Diencephalon (tissue), 1 donor: ENCODE measurements at places on chromosomes 11 and 22. TPM values are rescaled to one million over a fixed set of nuclear protein-coding genes. Genes with fewer than 3 reads are reported as not detected.

Gene TYR
- not detected for total RNA-seq

Gene SLC17A6
- total RNA-seq, result 134 TPM

Gene CTSF
- 46.8 TPM for total RNA-seq

Gene KCNQ1
- total RNA-seq, result 0.92 TPM

Gene GAL
- total RNA-seq, result 1.8 TPM

Gene YPEL4
- 2.5 TPM for total RNA-seq

Gene KCNC1
- total RNA-seq, result 12.7 TPM

Gene KRTAP5-7
- not detected for total RNA-seq

Gene ZNF280B
- total RNA-seq, result 5.8 TPM

Gene MRGPRF
- total RNA-seq, result 0.92 TPM

Gene PLET1
- not detected for total RNA-seq

Gene NCR3LG1
- 17.1 TPM for total RNA-seq

Gene ZNF202
- total RNA-seq, result 19.4 TPM

Gene BUD13
- 15.7 TPM for total RNA-seq

Gene RASSF10
- 10.8 TPM for total RNA-seq

Gene SCGB1A1
- not detected for total RNA-seq

Gene FXYD6
- total RNA-seq, result 164 TPM

Gene CEP126
- total RNA-seq, result 12.9 TPM

Gene OLFML1
- 1.2 TPM for total RNA-seq

Gene TSPAN18
- total RNA-seq, result 13.6 TPM

Gene ARHGAP20
- total RNA-seq, result 27.2 TPM

Gene RAG1
- total RNA-seq, result 0.69 TPM

Gene DGKZ
- 54.2 TPM for total RNA-seq

Gene FREY1
- total RNA-seq, result 1.2 TPM
